Psoas muscle (tissue), 8 donors: ENCODE measurements at places on chromosomes 11 and 22. TPM values are rescaled to one million over a fixed set of nuclear protein-coding genes. Genes with fewer than 3 reads are reported as not detected.

OR52A5 gene
- total RNA-seq, result not detected

DNA sequence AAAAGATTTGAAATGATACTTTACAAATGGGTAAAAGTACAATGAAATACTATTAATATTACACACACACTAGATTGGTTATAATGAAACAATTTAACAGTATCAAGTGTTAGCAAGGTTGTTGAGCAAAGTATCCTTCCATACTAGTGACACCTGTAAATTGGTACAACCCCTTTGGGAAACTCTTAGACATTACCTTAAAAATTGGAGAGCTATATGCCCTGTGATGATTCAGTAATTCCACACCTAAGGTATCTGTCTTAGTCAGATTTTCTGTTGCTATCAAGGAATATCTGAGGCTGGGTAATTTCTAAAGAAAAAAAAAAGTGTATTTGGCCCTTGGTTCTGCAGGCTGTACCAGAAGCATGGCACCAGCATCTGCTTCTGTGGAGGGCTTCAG, 7.4 kb upstream of the GDPD4 start:
- DNase-seq, result no peak

- no peak for DNase-seq
Measured at GRCh38 chr22:37431366-37431765, 4.1 kb upstream of the ELFN2 start.

MAPK8IP1 gene
- 1.6 TPM for total RNA-seq

AP1B1 gene
- total RNA-seq, result 26.8 TPM

TMEM191B gene
- total RNA-seq, result not detected

RASSF10 gene
- total RNA-seq, result 0.49 TPM

DNA sequence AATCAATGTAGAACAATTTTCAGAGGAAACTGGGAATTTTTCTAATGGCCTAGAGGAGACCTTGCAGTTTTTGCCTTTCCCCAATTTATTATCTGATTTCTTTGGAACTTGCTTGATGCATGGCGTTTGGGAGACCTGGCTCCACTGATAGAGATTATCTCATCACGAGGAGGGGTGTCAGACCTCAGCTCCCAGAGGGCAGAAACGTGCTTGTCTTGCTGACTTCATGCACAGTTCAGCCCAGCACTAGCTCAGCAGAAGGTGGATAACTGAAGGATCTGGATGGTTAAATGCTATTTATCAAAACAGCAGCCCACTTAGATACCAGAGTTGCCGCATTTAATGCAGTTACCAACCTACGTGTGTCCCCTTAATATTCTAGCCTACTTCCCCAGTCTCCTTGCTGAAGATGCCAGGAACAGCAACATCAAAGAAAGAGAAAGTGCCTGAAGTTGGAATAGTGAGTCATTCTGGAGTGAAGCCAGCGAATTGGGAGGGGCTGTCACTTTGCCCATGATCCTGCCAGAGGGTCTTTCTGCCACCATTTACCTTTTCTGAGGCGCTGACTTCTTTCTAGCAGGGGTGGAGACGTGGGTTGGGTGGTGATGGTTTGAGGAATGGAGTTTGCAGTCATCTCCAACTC, 133.5 kb upstream of the CADM1 start:
- DNase-seq, result no peak
